AG08396 (cell line): ENCODE measurements at places on chromosomes 6 and 20.

DNA sequence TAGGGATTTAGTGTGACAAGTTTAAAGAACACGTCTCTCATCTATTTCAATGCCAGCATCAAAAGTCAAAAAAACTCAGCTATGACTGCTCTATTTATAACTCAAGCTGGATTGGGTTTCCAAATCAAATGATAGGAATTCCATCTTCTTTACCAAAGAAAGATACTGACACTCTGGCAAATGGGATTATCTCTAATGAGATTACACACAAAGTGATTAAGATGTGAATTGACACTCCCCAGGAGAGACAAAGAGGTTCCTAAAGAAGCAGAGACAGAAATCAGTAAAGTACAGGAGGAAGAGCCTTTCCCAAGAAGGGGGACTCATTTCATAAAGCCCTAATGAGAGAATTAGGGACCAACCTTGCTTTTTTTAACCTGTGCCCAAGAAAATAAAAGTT lies 92.1 kb downstream of the ID4 start:
- no peak for DNase-seq

GRCh38 chr20:62353289-62354030 lies 13.7 kb downstream of the LAMA5 start:
- DNase-seq: no peak

DNA sequence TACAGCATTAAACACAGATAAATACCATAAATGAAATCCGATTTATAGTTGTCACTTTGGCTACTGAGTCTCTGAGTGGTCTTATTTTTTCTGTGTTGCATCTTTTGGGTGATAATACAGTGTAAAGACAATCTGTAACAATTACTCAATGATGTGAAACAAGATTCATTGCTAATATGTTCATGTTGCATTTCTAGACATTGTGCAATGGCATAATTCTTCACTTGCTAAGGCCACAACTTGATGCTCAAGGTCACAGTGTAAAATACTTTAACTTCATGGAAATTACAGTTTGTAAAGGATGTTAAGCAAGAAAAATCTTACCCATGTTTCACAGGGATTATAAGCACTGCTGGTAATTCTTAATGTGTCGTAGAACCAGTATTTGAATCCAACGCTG lies 74.9 kb upstream of the SMLR1 start:
- DNase-seq: no peak

DNA sequence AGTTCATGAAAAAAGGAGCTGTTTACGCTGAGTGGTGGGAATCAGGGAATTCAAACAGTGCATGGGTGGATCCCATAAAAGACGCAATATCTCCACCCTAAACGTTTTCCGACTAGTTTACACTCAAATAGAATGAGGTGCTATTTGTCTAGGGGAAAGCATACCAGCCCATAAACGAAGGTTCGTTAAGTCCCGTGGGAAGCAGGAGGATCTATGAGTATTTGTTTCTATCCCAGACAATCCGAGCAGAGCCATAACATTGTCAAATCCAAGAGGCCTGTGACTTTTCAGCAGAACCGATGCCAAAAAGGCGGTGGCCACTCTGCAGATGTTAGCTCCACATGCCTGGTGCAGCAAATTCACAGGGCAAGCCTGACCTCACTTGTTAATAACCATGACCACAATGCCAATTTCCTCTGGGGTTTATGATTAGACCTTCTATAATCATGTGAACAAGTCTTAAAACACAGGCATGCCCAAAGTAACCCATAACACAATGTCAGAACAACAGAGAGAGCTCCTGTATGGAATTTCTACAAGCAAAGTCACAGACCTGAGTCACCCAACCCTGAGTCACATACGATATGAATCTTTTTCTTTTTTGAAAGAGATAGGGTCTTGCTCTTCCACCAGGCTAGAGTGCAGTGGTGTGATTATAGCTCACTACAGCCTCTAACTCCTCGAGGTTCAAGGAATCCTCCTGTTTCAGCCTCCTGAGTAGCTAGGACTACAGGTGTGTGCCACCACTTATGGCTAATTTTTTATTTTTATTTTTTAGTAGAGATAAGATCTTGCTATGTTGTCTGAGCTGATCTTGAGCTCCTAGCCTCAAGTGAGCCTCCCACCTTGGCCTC lies 123.3 kb downstream of the KIF13A start:
- peak; percentile 35 for DNase-seq

DNA sequence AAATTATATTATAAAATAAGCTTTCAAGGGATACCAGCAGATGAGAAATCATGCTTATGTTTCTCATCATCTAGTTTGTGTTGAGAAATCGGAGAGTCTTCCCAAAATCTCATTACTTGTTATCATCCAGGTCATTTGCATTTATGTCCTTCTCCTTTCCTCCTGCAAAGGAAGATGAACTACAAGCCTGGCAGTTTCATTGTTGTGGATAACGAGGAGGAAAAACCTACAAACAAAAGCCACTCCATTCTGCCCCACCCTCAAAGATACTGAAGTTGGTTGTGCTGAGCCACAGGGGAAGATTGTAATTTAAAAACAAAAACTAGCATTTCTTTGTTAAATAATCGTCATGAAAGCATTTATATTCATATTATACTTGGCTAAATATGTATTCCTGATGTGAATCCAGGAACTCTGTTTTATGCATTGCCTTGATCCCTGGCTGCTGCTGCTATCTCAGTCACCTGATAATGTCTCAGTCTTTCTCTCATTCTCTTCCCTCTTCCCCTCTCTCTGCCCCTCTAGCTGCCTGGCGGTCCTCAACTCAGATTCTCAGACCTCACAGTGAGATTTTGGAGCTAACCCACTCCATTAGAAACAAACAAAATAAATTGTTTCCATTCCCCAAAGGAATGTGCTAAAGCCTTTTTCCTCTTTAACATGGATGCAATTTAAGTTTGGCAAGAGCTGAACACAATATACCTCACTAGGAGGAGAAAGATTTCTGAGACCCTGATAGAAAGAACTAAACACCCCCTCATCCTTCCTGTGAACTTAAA lies 185.3 kb downstream of the ADAT2 start:
- no peak for DNase-seq

DNA sequence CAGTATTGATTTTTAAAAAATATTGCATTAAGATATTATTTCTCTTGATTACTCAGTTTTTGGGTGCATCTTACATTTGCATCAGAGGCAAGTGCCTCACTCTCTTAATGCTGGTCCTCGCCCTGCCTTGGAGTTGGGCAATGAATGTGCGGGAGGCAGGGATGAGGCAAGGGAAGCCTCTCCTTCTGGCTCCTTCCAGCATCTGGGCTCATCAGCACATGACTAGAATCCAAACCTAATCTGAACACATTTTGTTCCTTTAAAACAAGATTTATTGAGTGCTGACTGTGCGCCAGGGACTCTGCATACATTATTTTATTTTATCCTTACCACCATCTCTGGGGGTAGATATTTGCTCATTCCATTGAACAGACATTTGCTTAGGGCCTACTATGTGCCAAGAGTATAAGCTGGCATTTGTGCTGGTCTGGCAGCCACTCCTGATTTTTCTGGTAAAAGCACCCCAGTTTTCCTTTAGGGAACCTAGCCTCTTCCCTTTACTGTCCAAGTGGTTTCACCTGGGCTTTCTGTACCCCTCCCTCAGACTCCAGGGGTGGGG lies 71.9 kb upstream of the ZNFX1 start:
- no peak for DNase-seq

GRCh38 chr20:21505810-21506530 lies 7.9 kb downstream of the NKX2-2 start:
- DNase-seq: peak; percentile 91

GRCh38 chr6:126614642-126615504 lies 275.0 kb downstream of the CENPW start:
- no peak for DNase-seq

GRCh38 chr20:57006411-57007170 lies 259.9 kb downstream of the BMP7 start:
- no peak for DNase-seq

GRCh38 chr6:42105709-42106108 lies 36.7 kb downstream of the C6orf132 start:
- no peak for DNase-seq

DNA sequence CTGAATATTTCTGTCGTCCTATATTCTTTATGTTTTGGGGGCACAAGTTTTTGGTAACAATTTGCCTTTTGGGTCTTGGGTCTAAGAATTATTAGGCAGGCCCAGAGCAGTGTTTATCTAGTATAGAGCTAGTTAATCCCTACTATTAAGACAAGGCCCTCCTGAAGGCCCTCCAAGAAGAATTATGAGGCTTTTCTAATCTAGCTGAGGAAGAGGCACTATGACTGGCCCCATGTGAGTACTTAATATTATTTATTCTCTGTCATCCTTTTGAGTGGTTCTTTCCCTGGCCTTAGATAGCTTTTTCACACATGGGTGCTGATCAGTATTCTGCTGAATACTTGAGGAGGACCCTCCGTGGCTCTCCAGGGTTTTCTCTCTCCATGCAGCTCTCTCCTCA lies 25.1 kb downstream of the CHMP4B start:
- no peak for DNase-seq
